ENCODE measurements at places on chromosomes 2 and 18. TPM values are rescaled to one million over a fixed set of nuclear protein-coding genes. Genes with fewer than 3 reads are reported as not detected.

The IL36RN gene
- not detected for total RNA-seq

The OSR1 gene
- not detected for total RNA-seq

The GPR17 gene
- not detected for total RNA-seq

The LIPG gene
- total RNA-seq: 87.9 TPM

The CCDC195 gene
- total RNA-seq: not detected

The SKOR2 gene
- total RNA-seq: not detected

The SMYD1 gene
- total RNA-seq: not detected

The RGPD3 gene
- total RNA-seq: 0.13 TPM

The IL37 gene
- not detected for total RNA-seq

The NOL4 gene
- not detected for total RNA-seq

The KIAA2012 gene
- total RNA-seq: not detected

The ST6GAL2 gene
- not detected for total RNA-seq

Measured in mammary microvascular endothelial cell (primary cell).